ENCODE measurements at places on chromosomes 1 and 21.

DNA sequence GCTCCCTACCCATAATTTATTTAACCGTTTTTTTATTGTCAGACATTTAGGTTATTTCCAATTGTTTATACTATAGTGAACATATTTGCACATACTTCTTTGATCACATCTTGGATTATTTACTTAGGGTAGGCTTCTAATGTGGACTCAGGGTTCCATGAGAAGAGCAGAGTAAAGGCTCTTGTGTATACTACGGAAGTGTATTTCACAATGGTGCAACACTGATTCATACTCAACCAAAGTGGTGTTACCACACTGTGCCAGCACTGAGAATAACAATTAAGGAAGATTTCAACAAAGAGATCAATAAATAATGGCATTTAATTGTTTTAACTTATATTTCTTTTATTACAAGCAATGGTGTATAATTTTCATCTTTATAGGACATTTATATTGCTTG is 251.2 kb downstream of the ZNF326 start:
- no peaks in the 10 kb centered on the region for H3K36me3 ChIP-seq
- DNase-seq: no peak
- no peaks in the 10 kb centered on the region for H3K4me1 ChIP-seq
- H3K27ac ChIP-seq: no peak overlapping the region
- no peaks in the 10 kb centered on the region for H3K27me3 ChIP-seq
- H3K4me3 ChIP-seq: no peak overlapping the region

- no peak overlapping the region for H3K27ac ChIP-seq
- peaks cover 29% of the 10 kb centered on the region for H3K4me1 ChIP-seq
- DNase-seq: no peak
These were observed 110.4 kb downstream of the EPHB2 start for GRCh38 chr1:22821027-22821426.

DNA sequence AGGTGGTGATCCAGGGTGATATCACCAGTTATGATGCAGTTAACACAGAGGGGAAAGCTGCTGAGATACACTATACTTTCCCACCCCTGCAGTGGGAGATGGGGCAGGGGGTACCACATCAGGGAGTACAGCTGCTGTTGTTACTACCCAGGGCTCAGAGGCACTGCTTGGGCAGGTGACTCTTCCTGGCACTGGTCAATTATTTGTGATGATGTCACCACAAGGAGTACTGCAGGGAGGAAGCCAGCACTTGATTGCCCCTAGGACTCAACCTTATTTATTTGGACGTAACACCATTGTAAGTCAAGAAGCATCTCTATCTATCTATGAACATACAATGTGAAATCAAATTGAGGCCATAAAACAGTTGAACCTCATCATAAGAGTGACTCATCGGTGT is 10.1 kb downstream of the IFNAR1 start:
- H3K4me3 ChIP-seq: no peak overlapping the region
- H3K36me3 ChIP-seq: peaks cover 25% of the 10 kb centered on the region
- no peak for DNase-seq
- H3K27me3 ChIP-seq: no peaks in the 10 kb centered on the region

DNA sequence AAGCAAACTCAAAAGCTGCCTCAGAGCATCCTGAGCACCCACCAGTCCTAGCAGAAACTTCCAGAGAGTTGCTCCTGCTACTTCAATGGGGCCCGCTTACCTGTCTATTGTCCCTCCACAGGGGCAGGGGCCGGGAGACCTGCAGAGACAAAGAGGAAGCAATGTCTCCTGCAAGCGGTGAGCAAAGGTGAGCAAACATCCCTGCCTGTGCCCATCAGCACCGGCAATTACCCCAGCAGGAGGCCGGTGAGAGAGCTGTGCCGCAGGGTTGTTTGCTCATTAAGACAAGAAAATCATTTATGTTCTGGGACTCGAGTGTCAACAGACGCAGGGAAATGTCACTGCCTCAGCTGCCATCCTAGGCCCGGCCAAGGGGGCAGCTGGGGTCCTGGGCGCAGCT is 53.8 kb upstream of the TARDBP start:
- no peak overlapping the region for H3K27ac ChIP-seq
- H3K36me3 ChIP-seq: no peaks in the 10 kb centered on the region
- no peak overlapping the region for H3K4me3 ChIP-seq

- H3K4me3 ChIP-seq: no peak overlapping the region
- no peak overlapping the region for H3K27ac ChIP-seq
- H3K36me3 ChIP-seq: no peaks in the 10 kb centered on the region
- DNase-seq: no peak
These were observed 98.3 kb downstream of the PIGK start for GRCh38 chr1:77120950-77121349.

DNA sequence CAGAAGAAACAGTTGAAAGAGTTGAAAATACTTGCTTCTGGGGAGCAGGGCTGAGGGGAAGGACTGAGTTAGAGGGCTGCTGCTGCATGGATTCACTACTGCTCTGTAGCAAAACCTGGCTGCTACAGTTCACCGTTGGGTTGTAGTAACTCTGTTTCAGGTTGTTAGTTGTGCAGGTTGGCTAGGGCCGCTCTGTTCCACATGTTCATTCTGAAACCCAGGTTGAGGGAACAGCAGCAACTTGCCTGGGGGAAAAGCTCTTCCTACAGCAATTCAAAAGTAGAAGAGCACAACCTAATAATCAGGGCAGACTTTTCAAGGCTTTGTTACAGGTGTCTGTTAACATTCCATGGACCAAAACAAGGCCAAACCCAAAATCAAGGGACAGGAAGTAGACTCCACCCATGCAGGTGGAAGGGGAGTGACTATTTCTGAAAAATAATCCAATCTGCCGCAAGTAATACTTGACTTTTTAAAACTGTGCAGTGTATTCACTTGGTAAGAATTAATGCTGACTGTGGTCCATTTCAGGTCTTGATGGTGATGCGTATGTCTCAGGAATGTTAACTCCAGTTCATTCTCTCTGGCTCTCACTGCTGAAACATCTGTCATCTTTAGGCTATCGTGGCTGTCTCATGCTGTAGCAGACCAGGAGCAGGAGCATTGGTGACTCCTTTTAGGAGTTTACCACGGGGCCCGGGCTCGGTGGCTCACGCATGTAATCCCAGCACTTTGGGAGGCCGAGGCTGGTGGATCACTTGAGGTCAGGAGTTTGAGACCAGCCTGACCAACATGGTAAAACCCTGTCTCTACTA is 5.1 kb upstream of the PARK7 start:
- no peak overlapping the region for H3K4me3 ChIP-seq
- H3K4me1 ChIP-seq: peaks cover 6% of the 10 kb centered on the region
- no peaks in the 10 kb centered on the region for H3K36me3 ChIP-seq
- H3K27ac ChIP-seq: peak overlapping the region; percentile 24
- no peak for DNase-seq

DNA sequence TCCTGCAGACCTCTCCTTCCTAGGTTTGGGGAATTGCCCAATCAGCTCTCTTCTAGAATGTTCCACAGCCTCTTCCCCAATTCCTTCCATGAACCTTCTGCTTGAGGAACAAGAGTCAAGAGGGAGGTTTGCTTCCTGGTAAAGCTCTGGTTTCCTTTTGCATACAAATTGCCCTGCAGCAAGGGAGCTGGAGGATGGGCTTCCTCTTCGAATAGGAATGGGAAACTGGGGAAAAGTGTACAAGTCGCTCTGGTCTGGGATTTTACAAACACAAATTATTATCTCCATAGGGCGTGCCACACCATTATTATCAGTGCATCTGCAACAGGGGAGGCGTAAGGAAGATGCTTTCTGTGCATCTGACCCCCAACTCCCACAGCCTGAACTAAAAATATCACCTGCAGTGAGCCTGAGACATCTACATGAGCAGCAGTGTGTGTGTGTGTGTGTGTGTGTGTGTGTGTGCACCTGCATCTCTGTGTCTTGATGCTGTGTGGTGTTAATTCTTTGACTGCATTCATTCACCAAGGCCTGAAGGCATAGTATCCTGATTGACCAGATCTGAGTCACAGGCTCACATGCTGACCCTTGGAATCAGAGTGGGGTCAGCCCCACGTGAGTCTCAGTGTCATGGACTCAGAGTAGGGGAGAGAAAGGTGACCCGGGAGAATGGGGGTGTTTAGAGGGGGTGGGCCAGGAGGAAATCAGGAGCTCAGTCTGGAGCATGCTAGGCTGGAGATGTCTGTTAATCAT is 272.9 kb downstream of the KAZN start:
- DNase-seq: no peak
- H3K36me3 ChIP-seq: no peaks in the 10 kb centered on the region
- H3K27ac ChIP-seq: no peak overlapping the region

DNA sequence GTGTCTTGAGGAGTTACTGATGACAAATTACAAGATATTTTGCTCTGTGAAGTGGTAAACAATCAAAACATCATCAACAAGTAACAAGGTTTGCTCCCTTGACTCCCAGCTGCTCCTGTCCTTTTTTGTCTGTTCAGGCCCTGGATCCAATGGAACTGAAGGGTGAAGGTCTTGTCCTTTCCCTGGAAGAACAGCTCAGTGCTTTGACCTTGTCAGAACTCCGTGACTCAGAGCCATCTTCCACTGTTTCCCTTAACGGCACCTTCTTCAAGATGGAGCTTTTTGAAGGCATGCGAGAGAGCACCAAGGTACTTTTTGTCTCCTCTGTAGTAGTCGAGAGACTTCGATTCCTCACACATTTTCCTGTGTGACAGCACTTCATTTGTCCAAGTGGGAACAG is 29.0 kb downstream of the TRIM45 start:
- peaks cover 31% of the 10 kb centered on the region for H3K36me3 ChIP-seq
- DNase-seq: no peak
- no peaks in the 10 kb centered on the region for H3K27me3 ChIP-seq
- peak overlapping the region; percentile 89 for H3K27ac ChIP-seq
- no peak overlapping the region for H3K4me3 ChIP-seq

DNA sequence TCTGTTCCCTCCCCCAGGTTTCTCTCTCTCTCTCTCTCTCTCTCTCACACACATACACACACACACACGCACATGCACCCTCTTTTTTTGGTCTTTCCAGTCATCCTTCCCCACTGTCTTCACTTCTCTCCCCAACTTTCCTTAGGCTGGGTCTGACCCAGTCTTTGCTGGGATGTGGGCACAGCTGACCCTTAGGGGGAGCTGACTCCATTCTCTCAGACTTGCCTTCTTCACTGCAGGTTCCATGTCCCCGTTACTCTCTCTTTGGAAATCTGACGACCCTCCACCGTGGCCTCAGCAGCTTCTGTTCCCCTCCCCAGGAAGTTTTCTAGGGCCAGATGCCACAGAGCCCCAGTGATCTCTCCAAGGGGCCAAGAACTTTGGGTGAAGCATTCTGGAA is 2.1 kb downstream of the DISP3 start:
- H3K4me3 ChIP-seq: peak overlapping the region; percentile 84
- DNase-seq: no peak
- peaks cover 9% of the 10 kb centered on the region for H3K4me1 ChIP-seq
- peaks cover 56% of the 10 kb centered on the region for H3K27me3 ChIP-seq
